ENCODE measurements at places on chromosomes 11 and 22. TPM values are rescaled to one million over a fixed set of nuclear protein-coding genes. Genes with fewer than 3 reads are reported as not detected.

CHRM1 gene
- 1.3 TPM for total RNA-seq

KCTD14 gene
- total RNA-seq = 0.81 TPM

TBX10 gene
- not detected for total RNA-seq

KDM4F gene
- total RNA-seq = not detected

SLC22A25 gene
- total RNA-seq = not detected

MISFA gene
- total RNA-seq = 3.6 TPM

DNA sequence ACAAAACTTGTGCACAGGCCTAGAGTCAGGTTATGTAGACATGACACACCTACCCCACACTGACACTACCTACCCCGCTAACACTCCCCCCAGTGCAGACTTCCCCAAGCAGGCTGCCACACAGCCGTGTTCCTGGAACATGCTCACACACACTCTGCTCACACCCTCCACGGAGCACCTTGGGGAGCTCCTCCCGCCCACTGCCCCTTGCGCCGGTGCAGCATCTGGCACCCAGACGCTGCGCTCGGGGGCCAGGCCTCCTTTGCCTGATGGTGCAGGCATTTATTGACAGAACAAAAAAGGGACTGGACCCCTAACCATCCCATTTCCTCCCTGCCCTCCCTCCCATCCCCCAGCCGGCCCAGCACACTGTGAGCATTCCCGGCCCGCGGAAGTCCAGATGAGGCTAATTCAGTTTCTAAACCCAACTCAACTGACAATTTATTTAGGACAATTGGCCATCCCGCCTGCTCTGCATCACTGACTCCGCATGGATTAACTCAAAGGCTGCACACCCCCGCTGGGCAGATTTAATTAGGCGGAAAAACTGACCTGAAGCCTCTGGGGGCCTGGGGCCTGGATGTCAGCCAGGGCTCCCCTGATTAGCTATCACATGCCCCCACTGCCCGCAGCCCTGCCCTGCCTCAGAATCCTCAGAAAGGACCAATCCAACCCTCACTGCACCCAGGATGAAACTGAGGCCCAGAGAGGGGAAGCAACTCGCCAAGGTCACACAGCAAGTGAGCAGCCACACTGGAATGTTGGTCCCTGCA is 30.1 kb downstream of the KCNC1 start:
- H3K36me3 ChIP-seq = no peaks in the 10 kb centered on the region
- H3K27ac ChIP-seq = no peak overlapping the region
- H3K27me3 ChIP-seq = no peaks in the 10 kb centered on the region
- no peaks in the 10 kb centered on the region for H3K4me1 ChIP-seq
- H3K4me3 ChIP-seq = no peak overlapping the region

DNA sequence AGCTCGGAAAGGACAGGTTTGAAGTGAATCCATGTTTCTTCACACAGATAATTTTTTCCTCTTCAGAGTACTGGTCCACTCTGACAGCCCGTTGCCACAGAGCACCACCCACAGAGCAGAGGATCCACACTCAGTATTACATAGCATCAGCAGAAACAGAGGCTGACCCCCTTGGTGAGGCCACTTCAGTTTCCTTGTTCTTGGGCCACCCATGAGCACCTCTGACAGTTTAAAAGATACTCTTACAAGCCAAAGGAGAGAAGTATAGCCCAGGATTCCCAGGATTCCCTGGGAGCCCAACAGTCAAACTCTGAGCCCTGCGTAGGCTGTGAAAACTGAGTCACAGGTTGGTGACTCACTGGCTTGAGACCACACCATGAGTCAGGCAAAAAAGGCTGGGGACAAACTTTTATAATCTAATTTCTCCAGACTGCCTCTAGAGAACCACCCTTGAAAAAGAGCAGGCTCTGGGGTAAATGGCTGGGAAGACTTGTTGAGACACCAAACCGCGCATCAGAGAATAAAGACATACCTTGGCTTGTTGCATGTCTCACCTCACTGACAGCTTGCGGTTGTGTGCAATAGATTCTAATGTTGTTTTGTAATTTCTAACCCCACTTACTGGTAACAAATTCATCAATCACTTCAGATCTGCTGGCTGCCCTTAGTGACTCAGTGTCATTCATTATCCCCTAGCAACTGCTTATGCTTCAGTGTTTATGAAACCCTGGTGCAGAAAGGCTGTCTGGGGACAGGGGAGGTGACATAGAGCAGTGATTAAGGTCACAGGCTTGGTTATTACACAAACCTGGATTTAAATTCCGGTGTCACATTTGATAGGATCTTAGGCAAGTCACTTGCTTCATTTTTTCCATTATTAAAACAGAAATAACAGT is 56.9 kb upstream of the PRSS23 start:
- H3K27ac ChIP-seq = no peak overlapping the region
- H3K4me3 ChIP-seq = no peak overlapping the region
- no peaks in the 10 kb centered on the region for H3K27me3 ChIP-seq
- DNase-seq = peak; percentile 8
- H3K36me3 ChIP-seq = no peaks in the 10 kb centered on the region

DNA sequence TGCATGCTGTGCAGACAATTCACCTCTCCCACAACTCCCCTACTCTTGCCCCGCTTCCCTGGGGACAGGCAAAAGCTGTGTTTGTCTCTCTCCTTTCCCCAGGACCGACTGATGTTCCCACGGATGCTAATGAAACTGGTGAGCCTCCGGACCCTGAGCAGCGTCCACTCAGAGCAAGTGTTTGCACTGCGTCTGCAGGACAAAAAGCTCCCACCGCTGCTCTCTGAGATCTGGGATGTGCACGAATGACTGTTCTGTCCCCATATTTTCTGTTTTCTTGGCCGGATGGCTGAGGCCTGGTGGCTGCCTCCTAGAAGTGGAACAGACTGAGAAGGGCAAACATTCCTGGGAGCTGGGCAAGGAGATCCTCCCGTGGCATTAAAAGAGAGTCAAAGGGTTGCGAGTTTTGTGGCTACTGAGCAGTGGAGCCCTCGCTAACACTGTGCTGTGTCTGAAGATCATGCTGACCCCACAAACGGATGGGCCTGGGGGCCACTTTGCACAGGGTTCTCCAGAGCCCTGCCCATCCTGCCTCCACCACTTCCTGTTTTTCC is 1.4 kb upstream of the MADD start:
- peak overlapping the region; percentile 83 for H3K27ac ChIP-seq
- H3K4me3 ChIP-seq = no peak overlapping the region
- peaks cover 34% of the 10 kb centered on the region for H3K4me1 ChIP-seq
- no peak for DNase-seq
- H3K36me3 ChIP-seq = no peaks in the 10 kb centered on the region

- H3K27me3 ChIP-seq = peaks cover 8% of the 10 kb centered on the region
- H3K36me3 ChIP-seq = no peaks in the 10 kb centered on the region
- no peak overlapping the region for H3K4me3 ChIP-seq
- H3K4me1 ChIP-seq = no peaks in the 10 kb centered on the region
- DNase-seq = no peak
- H3K27ac ChIP-seq = no peak overlapping the region
Observed at GRCh38 chr11:124937336-124937935, 1.6 kb upstream of the HEPACAM start.

DNA sequence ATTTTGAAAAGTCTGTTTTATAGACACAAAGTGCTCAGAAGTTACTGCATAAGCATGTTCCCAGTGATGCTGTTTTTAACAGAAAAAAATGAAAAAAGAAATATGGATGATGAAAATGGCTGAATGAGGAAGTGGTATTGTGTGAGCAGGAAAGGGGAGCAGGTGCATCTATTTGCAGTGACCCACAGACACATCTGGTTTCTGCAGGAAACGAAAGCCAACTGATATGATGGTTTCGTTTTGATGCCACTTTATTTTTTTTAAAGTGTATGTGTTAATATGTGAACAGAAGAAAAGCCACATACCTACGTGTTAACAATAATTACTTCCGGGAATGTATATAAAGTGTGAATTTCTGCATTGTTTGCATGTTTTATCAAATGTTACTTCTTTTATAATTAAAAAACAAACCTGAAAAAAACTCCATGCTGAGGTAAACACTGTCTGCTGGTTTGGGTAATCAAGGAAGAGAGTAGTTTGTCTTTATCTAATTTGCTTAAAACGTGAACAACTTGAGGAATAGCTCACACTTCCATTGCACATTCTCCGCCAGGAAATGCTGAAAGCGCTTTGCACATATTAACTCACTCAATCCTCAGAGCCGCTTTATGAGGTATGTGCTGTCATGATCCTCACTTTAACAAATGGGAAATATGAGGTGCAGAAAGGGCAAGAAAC is 1335.9 kb downstream of the TBC1D22A start:
- no peaks in the 10 kb centered on the region for H3K36me3 ChIP-seq
- H3K4me3 ChIP-seq = no peak overlapping the region
- no peaks in the 10 kb centered on the region for H3K4me1 ChIP-seq
- no peak for DNase-seq
- no peaks in the 10 kb centered on the region for H3K27me3 ChIP-seq

GRCh38 chr11:17649696-17650095 is 69.7 kb upstream of the MYOD1 start:
- no peak overlapping the region for H3K4me3 ChIP-seq
- H3K27me3 ChIP-seq = peaks cover 8% of the 10 kb centered on the region
- H3K27ac ChIP-seq = no peak overlapping the region
- no peak for DNase-seq
- H3K36me3 ChIP-seq = no peaks in the 10 kb centered on the region

GRCh38 chr11:28058333-28058732 is 49.6 kb downstream of the KIF18A start:
- H3K36me3 ChIP-seq = peaks cover 7% of the 10 kb centered on the region
- H3K27ac ChIP-seq = no peak overlapping the region
- DNase-seq = peak; percentile 64
- H3K4me1 ChIP-seq = no peaks in the 10 kb centered on the region
- no peaks in the 10 kb centered on the region for H3K27me3 ChIP-seq

DNA sequence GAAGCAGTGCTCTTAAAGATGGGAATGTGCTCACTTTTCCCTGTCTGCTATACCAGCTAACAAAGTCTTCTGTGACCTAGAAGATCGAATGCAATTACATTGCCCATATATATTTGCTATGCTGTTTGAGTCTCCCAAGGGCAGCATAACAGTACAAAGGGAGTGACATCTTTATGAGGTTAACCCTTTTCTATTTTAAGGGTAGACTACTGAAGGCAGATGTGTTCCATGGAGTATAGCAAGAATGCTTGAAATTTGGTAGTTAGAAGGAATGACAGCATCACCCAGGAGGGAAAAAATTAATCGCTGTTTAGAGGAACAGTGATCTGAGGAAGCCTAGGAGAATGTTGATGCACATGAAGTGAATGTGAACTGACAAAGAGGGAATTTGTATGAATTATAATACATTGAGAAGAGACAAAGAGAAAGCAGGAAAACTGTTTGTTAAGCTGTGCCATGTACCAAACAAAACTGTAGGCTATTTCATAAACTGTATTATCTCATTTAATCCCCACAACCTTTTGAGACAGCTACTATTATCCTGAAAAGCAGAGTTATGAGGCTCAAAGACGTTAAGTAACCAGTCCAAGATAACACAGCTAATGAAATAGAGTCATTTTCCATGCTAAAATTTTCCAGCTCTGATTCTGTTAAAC is 13.0 kb downstream of the MAML2 start:
- no peak overlapping the region for H3K4me3 ChIP-seq
- H3K36me3 ChIP-seq = no peaks in the 10 kb centered on the region
- no peak for DNase-seq

DNA sequence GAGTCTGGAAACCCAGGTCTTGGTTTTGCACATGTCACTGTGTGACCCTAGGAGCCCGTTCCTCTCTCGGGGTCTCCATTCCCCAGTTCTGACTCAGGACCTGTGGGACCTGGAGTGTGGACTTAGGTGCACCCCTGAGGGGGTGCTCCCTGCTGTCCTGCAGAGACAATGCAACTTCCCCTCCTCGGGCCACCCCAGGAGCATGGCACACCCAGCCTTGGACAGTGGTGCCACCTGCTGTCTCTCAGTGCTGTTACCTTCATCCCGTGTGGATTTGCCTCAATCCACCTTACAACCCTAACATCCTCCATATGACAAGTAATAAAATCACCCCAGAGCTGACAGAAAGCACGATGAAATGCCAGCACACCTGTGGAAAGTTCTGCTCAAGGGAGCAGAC is 27.5 kb upstream of the CRYBB3 start:
- no peak overlapping the region for H3K4me3 ChIP-seq
- peak; percentile 12 for DNase-seq
- H3K27me3 ChIP-seq = no peaks in the 10 kb centered on the region
- peaks cover 26% of the 10 kb centered on the region for H3K36me3 ChIP-seq
- no peak overlapping the region for H3K27ac ChIP-seq

DNA sequence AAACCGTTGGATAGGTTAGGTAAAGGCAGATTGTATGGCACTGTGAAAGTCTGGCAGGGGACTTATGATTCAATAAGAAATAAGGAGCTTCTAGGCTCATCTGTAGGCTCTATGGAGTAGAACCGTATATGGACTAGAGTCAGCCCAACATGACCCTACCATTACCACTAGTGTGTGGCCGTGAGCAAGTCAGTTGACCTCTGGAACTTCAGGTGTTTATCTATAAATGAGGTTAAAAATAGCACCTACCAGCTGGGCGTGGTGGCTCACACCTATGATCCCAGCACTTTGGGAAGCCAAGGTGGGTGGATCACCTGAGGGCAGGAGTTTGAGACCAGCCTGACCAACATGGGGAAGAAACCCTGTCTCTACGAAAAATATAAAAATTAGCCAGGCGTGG is 4.4 kb downstream of the HINFP start:
- no peaks in the 10 kb centered on the region for H3K27me3 ChIP-seq
- H3K4me3 ChIP-seq = no peak overlapping the region
- peaks cover 4% of the 10 kb centered on the region for H3K4me1 ChIP-seq
- H3K27ac ChIP-seq = no peak overlapping the region
- DNase-seq = no peak
- H3K36me3 ChIP-seq = peaks cover 9% of the 10 kb centered on the region

DNA sequence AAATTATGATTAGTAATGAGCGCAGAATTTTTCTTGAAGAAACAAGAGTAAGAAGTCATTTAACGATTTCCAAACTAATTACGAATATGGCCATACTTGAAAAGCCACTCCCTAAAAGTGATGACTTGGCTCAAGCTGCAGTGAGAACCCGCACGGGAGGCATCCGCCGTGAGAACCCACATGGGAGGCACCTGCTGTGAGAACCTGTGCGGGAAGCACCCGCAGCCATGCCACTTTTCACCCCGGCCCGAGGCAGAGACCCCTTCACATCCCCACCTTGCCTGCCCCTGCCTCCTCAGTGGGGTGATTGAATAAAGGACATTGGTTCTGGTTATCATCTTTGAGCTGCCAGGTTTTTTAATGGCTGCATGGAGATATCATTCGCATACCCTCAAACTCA is 89.7 kb downstream of the BRD1 start:
- no peaks in the 10 kb centered on the region for H3K27me3 ChIP-seq
- no peaks in the 10 kb centered on the region for H3K4me1 ChIP-seq
- H3K4me3 ChIP-seq = no peak overlapping the region
- no peak overlapping the region for H3K27ac ChIP-seq
- no peaks in the 10 kb centered on the region for H3K36me3 ChIP-seq

- H3K4me1 ChIP-seq = no peaks in the 10 kb centered on the region
- no peaks in the 10 kb centered on the region for H3K27me3 ChIP-seq
- H3K27ac ChIP-seq = no peak overlapping the region
- H3K36me3 ChIP-seq = no peaks in the 10 kb centered on the region
- no peak overlapping the region for H3K4me3 ChIP-seq
Observed at GRCh38 chr11:79209540-79210266, 231.1 kb downstream of the TENM4 start.

Measured in cardiac muscle cell (in vitro differentiated cells and primary cell).